ENCODE measurements at places on chromosomes 6 and 20. TPM values are rescaled to one million over a fixed set of nuclear protein-coding genes. Genes with fewer than 3 reads are reported as not detected.

The ANKRD66 gene
- not detected for total RNA-seq

GRCh38 chr6:45900808-45901752 lies 114.6 kb downstream of the CLIC5 start:
- DNase-seq: no peak

The EPPIN gene
- total RNA-seq: not detected

GRCh38 chr6:46032110-46032998 lies 16.7 kb upstream of the CLIC5 start:
- DNase-seq: no peak

GRCh38 chr6:109039795-109040194 lies 54.9 kb downstream of the SESN1 start:
- DNase-seq: no peak

Data from Peyer's patch (tissue), 4 donors.